ENCODE measurements at places on chromosomes 12 and 14.

DNA sequence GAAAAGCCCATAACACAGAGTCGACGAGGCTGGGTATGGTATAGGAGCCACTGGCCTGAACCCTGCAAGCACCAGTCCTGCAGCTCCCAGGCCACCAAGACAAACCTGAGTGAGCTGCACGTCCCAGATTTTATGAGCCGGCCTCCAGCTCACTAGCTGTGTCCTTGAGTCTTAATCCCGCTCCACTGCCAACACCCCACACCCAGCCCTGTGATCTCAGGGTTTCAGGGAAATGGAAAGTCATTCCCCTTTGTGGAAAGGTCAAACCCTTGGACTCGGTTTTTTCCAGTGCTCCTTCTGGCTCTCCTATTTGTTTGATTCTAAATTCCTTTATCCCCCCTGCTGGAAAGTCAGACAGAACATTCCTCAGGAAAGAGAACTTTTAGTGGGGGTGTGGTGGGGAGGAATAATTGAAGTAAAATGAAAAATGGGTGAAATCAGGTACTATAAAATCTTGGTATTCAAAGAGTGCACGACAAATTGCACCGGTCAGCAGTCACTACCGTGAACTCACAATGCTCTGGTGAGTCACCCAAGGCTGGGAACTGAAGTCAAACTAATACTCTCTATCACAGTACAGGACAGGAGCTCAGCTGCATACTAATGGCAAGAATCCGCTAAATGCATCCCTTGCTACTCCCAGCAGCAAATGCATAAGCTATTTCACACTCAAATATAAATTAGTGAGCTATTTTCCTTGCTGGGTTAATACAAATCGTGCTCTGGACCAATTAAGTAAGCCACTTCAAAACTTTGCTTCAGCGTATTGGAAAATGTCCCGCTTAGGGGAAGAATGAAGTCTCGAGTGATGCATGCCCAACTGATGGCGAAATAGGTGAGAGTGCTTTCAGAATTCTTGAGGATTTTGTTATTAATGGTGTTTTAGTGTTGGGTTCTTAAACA is 9.0 kb downstream of the PITPNM2 start:
- DNase-seq = peak; percentile 86

DNA sequence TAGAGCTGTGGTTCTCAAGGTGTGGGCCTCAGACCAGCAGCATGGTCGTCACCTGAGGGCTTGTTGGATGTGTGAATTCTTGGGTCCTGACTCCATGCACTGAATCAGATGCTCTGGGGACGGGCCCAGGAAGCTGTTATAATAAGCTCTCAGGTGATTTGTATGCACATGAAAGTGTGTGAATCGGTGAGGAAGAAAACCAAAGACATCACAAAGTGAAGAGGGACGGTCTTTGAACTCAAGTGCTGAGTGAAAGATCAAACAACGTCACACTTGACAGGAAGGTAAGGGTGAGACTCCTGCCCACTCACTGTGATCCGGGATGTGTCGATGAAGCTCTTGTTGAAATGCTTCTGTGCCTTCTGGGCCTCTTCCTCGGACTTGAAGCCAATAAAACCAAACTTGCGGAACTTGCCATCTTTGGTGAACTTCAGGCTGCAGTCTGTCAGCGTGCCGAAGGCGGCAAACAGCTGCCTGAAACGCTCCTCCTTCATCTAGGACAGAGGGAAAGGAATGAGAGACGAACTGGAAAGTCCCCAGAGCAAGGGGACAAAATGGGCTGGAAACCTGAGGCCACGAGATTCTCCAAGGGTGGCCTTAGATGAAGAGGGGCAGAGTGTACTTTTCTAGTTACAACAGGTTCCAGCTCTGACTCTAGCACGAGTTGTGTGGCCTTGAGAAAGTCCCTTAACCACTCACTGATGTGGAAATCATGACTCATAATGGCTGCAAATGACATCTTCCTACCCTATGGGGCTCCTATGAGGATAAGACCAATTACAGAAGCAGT is 4.0 kb downstream of the RBM19 start:
- DNase-seq = no peak

GRCh38 chr14:95495538-95496025 is 20.9 kb downstream of the SYNE3 start:
- DNase-seq = no peak

DNA sequence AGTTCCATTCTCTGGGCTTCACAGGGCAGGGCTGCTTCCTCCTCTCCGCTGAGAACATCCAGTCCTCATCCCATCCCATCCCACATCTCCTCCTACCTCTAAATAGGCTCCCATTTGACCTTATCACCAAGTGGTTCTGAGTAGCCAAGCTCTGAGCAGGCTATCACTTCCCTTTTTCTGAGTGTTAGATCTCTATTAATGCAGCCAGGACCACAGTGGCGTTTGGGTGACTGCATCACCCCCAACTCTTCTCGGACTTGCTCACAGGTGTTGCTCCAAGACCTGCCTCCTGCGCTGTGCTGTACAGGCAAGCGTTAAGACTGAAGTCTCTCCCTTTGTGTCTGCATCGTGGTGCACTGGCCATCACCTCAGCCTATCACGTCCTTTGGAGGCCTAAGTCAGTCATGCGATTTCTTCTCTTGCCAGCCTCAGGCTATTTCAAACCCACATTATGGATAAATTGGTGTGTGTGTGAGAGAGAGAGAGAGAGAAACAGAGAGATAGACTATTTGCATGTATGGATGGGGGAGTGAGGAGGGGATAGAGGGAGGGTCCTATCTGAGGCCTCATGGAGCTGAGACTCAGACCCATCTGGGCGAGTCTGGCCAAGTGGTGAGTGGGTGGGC is 12.4 kb upstream of the HHIPL1 start:
- no peak for DNase-seq

- DNase-seq = no peak
Observed at GRCh38 chr12:11947213-11947612, 123.5 kb upstream of the BCL2L14 start.

- no peak for DNase-seq
Observed at GRCh38 chr14:54174457-54174856, 217.8 kb upstream of the BMP4 start.
